Mammary microvascular endothelial cell (primary cell): ENCODE measurements at places on chromosomes 4 and X. TPM values are rescaled to one million over a fixed set of nuclear protein-coding genes. Genes with fewer than 3 reads are reported as not detected.

The TMEM164 gene
- 13.4 and 20.4 TPM in 2 replicates for total RNA-seq

The ASB12 gene
- not detected in 2 replicates for total RNA-seq

The HSFX3 gene
- total RNA-seq, result not detected in 2 replicates

The USP53 gene
- 15.0 and 15.3 TPM in 2 replicates for total RNA-seq

The SMIM31 gene
- total RNA-seq, result not detected in 2 replicates

The FGB gene
- total RNA-seq, result not detected in 2 replicates

The SLC7A11 gene
- total RNA-seq, result 52.2 and 55.5 TPM in 2 replicates

The MAGEC2 gene
- not detected in 2 replicates for total RNA-seq

The CDKL2 gene
- total RNA-seq, result 0.15 TPM in 1 of 2 replicates, not detected in the other

The CAPN6 gene
- total RNA-seq, result not detected in 2 replicates

The C4orf50 gene
- under 0.01 TPM in 1 of 2 replicates, not detected in the other for total RNA-seq

The MAGEB17 gene
- not detected in 2 replicates for total RNA-seq

The CT45A5 gene
- not detected in 2 replicates for total RNA-seq

The CPE gene
- 0.25 and 0.53 TPM in 2 replicates for total RNA-seq
